ENCODE measurements at places on chromosomes 16 and 17.
A peak's percentile ranks its signal among the peaks of the same experiment; 100 is the strongest.

- DNase-seq = no peak
Measured at GRCh38 chr16:55297910-55298479, 26.0 kb upstream of the IRX6 start.

DNA sequence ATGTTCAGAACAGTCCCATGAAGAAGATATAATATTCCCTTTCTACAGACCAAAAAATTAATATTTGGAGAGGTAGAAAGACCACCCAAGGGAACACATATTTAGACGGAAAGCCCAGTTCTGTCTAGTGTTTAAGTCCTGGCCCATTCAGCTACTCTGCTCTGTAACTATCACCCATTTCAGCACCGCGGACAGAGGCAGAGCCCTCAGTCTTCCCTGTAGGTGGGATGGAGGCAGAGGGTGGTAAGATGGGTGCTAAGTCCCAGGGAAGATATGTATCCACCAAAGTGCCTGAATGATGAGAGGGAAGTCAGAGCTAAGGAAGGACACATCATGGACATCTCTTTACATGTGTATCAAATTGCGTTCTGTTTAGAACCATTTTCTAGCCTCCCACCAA lies 27.8 kb upstream of the C16orf78 start:
- no peak for DNase-seq

DNA sequence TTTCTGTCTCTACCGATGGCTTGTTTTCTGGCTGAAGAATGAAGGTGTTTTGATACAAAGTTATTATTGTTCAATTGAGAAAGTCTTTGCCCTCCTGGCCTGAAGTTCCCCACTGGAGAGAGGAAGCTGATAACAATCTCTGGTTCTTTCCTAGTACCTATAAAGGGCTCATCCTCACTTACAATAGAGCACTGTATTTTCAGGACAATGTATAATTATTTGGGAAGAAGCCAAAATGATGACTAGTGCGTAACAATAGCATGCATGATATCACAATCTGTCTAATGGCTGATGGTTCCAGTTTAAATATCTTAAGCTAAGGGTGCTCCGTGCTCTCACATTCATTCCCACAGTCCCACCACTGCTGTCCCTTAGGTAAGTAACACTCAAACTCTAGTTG lies 230.7 kb downstream of the IRX3 start:
- DNase-seq = no peak

- no peak for DNase-seq
Measured at GRCh38 chr17:60393840-60394723, 2.1 kb upstream of the USP32 start.

DNA sequence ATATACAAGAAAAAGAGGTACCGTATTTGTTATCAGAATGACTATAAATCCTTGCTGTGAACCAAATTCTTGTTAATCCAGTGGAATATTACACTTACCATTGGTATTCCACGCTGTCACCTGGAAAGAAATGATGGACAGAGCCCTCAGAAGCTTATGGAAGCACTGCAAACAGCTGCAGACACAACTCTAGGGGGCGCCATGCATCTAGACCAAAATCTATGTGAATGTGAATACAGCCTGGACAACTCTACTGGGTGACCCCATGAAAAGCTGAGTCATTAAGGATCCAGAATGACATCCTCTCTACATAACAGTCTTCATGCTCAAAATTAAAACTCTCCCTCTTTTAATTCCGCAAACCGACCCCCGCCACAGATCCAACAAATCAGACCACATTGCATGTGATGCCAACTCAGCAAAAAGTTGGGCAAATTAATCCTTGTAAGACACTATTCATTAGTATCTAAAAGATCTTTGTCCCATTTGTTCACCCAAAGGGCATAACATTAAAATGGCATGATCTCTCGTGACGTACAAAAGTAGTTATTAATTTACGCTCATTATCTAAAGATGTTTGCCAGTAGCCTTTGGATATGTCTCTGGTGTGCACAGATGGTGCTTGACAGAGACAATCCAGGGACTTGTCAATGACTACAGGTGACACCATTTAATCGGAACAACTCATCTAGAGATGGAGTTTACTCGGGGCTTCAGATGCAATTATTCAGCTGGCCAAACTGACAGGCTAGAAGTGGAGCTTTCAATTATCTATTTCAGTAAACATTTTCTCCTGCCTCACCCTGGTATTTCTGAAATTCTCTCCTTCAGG lies 552.7 kb upstream of the PSMD7 start:
- DNase-seq = no peak

DNA sequence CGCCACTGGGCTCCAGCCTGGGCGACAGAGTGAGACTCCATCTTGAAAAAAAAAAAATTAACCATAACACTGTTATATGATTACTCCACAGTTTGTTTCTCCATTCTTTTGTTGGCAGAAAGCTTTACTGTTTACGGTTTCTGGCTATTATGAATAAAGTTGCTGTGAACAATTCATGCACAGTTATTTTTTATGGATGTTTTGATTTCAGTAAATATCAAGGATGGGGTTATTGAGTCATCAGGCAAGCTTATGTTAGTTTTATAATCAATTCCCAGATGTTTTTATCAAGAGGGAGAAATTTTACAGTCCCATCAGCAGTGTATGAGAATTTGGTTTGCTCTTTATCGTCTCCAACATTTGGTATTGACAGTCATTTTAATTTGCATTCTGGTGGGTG lies 67.9 kb downstream of the TAOK1 start:
- no peak for DNase-seq

GRCh38 chr17:29143894-29144293 lies 36.3 kb downstream of the MYO18A start:
- no peak for DNase-seq

- no peak for DNase-seq
Measured at GRCh38 chr17:48187872-48188608, 80.5 kb downstream of the SNX11 start.

DNA sequence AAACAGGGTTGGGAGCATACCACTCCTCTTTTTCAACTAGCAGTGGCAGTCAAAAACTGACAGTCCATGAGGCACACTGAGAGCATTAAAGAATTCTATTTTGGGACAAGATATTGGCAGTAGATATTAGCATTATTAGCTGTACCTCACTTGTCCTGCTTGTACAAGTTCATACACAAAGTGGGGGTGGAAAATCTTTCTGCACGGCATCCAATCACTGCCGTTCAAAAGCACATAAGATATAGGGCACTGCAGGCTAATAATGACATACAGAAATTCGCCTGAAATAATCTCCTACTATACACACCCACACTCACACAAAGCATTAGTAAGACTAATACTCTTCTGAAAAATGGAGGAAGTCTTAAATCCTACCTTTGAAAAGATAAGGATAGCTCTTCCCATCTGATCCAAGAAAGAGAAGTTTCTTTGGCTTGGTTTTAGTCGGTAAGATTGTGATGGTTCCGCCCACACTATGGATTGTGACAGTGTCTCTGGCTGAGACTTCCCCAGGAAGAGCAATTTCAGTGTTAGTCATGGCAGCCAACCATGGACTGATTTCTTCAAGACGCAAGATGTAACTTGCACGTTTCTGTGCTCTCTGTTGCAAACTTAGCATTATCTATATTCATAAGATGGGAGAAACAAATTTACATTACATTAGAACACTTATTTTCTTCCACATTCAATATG lies 40.6 kb upstream of the ARL6IP1 start:
- no peak for DNase-seq

GRCh38 chr16:12503191-12503590 lies 300.5 kb downstream of the CPPED1 start:
- no peak for DNase-seq

DNA sequence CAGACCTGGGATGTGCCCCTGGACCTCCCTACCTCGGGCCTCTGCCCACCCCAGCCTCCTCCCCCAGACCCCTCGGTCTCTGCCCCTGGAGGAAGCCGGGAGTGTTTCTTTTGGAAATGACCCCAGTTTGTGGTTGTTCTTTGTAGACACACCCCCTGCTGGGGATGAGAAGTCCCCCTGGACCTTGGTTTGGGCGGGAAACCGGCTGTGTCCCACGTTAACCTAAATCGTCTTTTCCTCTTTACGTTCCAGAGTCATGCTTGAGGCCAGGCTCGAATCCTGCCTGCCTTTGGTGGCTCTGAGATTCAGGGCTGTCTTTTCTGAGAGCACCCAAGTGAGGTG lies 116.6 kb downstream of the METRNL start:
- no peak for DNase-seq

GRCh38 chr16:67562918-67563707 lies 787 bp downstream of the CTCF start:
- DNase-seq = no peak

DNA sequence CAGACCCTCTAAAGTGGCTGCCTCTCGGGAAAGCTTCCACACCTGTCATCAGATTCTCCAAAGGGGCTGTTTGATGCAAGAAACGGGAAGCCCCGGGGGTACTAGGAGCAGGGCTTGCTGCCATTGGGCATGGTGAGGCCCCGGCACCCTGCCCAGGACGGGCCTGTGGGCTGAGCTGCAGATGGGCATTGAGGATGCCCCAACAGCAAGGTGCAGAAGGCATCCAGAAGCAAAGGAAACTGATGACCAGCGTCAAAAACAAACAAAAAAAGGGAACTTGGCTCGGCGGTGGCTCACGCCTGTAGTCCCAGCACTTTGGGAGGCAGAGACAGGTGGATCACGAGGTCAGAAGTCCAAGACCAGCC lies 1.5 kb upstream of the LIMD2 start:
- no peak for DNase-seq

- no peak for DNase-seq
Measured at GRCh38 chr16:72228014-72228413, 56.1 kb upstream of the PMFBP1 start.

DNA sequence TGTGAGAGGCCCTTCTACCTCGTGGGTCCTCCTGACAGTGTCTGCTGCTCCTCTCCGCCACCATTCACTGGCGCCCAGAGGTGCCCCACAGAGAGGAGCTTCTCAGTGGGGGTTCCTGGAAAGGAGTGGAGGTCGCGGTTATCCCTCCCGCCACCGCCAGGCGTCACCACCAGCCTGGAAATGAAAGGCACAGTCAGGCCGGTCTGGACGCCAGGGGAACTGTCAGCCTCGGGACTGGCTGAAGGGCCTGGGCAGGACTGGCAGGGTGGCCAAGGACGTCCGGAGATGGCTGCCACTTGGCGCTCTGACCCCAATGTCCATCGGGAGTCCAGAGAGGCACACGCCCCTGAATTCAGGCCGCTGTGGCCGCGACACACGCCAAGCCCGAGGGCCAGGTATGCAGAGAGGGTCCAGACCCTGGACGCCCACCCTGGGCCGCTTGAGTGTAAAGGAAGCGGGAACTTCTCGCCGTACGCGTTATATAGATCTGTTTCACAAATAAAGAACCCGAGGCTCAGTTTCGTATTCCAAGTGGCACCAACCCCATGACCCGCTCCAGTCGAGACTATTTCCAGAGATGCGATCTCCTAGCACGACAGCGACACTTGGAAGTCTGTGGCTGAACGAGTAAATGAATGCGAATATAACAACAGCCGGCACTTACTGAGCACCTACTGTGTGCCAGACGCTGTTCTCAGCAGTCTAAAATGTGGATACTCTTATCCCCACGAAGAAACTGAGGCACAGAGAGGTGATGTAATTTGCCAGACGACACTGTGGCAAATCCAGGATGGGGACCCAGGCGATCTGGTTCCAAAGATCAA lies 7.6 kb upstream of the NXPH3 start:
- peak; percentile 91 for DNase-seq

- no peak for DNase-seq
Measured at GRCh38 chr17:6548034-6548433, 8.3 kb downstream of the PITPNM3 start.

DNA sequence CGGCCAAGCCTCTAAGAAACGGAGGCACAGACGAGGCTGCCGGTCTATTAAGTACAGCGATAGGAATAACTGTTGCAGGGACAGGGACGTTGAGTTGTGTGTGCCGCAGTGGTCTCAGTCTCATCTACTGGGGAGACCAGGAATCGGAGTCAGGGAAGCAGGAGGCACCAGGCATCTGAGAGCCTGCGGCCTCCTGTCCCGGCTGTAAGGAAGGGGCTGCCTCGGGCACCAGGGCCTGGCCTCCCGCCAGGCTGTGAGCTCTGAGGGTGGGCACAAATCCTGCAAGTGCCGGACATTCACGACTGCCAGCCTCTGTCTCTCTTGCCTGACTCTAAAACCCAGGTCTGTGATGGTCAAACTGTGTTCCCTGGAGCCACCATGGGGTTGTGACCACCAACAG lies 76.0 kb downstream of the ARHGAP23 start:
- no peak for DNase-seq

GRCh38 chr17:64461788-64462187 lies 12.9 kb downstream of the MILR1 start:
- no peak for DNase-seq

DNA sequence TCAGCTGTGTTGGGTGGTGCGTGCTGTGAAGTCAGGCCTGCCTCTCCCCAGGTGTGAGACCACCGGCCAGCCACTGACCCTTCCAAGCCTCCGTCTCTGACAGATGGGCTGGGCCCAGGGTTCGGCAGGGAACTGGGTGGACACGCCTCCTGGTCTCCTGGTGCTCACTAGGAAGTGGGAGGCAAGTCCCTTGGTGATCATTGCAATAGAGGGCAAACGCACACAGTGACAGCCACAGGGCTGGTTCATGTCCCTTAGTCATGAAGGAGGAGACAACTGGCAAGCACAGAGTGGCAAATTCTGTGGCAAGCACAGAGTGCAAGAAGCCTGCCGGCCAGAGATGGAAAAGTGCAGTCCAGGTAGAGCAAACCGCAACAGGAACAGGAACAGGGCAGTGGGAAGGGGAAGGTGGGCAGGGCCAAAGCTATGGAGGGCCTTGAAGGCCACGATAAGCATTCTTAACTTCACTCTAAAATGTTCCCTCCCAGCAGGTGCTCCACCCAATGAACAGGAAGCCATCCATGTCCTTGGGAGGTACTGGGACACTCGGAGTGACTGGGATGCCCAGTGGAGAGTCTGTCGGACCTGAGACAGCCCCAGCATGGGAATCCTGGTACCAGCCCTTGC lies 21.9 kb downstream of the USP7 start:
- no peak for DNase-seq

GRCh38 chr16:4783251-4783950 lies 4.7 kb downstream of the SEPTIN12 start:
- DNase-seq = no peak

- DNase-seq = no peak
Measured at GRCh38 chr16:31168848-31169247, 11.1 kb upstream of the FUS start.

DNA sequence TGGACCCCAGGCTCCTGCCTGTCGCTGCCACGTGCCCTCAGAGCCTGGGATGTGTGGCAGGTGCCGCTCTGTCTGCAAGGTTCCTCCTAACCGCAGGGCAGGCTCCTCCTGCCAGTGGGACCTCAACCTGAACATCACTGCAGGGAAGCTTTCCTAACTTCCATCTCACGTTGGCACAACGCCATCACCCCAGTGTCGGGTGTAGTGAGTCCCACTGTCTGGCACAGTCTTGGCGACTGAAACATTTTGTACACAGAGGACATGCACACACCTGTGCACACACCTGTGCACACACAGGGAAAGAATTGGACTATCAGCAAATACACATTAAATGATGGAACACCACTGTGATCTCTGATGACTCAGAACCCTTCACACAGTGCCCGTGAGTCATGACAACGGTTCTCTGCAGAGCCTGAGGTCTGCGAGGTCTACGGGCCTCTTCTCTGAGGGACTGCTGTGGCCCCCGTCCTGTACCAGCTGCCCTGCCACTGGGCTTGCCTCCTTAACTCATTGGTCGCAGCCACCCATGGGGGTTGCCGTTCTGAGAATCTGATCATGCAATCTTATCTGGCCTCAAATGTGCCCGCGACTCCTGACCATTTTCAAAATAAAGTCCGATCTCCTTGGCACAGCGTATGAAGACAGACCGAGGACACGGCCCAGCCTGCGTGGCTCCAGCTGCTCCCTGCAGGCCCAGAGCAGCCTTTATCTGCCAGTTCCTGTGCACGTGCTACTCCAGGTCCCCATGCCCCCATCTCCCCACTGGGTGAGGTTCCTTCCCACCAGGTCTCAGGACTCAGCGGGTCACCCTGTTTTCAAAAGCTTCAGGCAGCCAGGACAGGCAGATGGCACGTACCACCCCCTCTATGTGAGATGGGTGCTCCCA lies 7.6 kb downstream of the CCDC57 start:
- DNase-seq = no peak

All from ureter (tissue), 1 donor.